ENCODE measurements at places on chromosomes 3 and 15. TPM values are rescaled to one million over a fixed set of nuclear protein-coding genes. Genes with fewer than 3 reads are reported as not detected.

- DNase-seq: no peak
Measured at GRCh38 chr15:51274956-51275355, 63.4 kb downstream of the CYP19A1 start.

GRCh38 chr3:16319307-16319706 is 54.3 kb downstream of the OXNAD1 start:
- DNase-seq: peak; percentile 73

- no peak for DNase-seq
Measured at GRCh38 chr15:34773917-34774316, 19.1 kb upstream of the GJD2 start.

DNA sequence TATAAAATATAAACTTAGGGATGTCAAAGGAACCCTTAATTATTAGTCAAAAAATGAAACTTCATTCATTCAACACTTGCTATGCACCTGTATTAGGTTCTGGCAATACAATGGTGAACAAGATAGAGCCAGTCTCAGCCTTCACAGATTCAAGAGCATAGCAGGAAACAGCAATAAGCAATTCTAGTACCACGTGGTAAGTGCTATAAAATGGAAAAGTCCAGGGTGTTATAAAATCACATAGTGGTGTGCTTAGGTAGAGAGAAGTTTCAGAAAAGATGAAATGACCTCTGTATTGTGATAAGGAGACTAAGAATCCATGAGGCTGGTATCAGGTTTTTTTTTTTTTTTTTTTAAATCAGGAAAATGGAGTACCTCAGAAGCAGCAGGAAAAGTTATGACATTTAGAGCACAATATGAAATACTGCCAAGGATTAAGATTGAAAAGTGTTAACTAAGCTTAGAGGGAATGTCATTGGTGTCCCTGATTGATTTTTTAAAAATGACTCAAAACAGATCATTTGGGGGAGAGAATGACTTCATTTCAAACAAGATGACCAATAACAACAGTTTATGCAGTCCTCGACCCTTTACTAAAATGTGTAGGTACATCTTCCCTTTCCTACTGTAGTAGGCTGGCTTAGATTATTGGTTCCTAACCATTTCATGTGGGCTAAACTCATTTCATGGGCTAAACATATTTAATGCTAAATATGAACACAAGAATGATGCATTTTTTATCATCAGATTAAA is 5.0 kb downstream of the TOMM70 start:
- no peak for DNase-seq

- DNase-seq: no peak
Measured at GRCh38 chr15:71705151-71705550, 105.2 kb upstream of the NR2E3 start.

DNA sequence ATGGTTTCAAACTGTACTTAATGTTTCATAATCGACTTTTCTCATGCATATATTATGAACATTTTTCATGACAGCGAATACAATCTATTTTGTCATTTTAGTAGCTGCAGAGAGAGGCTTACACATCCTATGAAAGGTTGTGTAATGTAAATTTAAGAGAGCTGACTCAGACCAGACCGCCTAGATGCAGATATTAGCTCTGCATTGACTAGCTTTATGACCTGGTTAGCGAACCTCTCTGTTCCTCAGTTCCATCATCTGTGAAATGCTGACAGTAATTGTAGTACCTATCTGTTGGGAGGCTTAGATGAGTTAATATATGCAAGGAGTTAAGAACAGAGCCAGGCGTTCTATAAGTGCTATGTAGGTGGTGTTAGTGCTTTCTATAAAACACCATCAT is 116.2 kb upstream of the RASGRP1 start:
- no peak for DNase-seq

- DNase-seq: no peak
Measured at GRCh38 chr3:155079468-155079745, 712 bp upstream of the MME start.

- no peak for DNase-seq
Measured at GRCh38 chr3:89217148-89217685, 109.8 kb downstream of the EPHA3 start.

GRCh38 chr3:122415762-122416654 is at the start of gene WDR5B:
Gene WDR5B (minus strand): TSS chr3:122416062. CDS start chr3:122415528, 534 bp downstream.
- DNase-seq: peak; percentile 97

- no peak for DNase-seq
Measured at GRCh38 chr3:33758864-33759263, 39.6 kb upstream of the PDCD6IP start.

GRCh38 chr3:184011937-184012889 is 5.5 kb downstream of the ABCC5 start:
- DNase-seq: no peak

- no peak for DNase-seq
Measured at GRCh38 chr3:143207338-143207961, 87.9 kb downstream of the CHST2 start.

- no peak for DNase-seq
Measured at GRCh38 chr15:68504681-68505170, 72.8 kb upstream of the ITGA11 start.

- DNase-seq: no peak
Measured at GRCh38 chr3:183259087-183259486, 6.0 kb downstream of the B3GNT5 start.

DNA sequence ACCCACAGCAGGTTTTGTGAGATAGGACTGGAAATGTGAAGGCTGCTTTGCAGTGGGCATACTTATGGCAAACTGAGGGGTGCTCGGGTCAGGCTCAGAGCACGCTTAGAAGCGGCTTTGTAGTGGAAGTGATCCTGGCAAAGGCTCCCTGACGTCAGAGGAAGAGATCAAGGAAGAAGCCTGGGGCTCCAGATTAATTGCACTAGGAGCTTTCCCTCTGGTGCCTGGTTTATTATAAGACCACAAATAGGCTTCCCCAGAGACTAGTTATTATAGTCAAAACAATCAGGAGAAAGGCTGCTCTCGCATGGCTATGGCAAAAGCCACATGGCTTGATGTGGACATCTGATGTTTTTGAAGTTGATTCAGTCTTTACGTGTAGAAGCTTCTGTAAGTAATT is 515.1 kb downstream of the GABRG3 start:
- no peak for DNase-seq

DNA sequence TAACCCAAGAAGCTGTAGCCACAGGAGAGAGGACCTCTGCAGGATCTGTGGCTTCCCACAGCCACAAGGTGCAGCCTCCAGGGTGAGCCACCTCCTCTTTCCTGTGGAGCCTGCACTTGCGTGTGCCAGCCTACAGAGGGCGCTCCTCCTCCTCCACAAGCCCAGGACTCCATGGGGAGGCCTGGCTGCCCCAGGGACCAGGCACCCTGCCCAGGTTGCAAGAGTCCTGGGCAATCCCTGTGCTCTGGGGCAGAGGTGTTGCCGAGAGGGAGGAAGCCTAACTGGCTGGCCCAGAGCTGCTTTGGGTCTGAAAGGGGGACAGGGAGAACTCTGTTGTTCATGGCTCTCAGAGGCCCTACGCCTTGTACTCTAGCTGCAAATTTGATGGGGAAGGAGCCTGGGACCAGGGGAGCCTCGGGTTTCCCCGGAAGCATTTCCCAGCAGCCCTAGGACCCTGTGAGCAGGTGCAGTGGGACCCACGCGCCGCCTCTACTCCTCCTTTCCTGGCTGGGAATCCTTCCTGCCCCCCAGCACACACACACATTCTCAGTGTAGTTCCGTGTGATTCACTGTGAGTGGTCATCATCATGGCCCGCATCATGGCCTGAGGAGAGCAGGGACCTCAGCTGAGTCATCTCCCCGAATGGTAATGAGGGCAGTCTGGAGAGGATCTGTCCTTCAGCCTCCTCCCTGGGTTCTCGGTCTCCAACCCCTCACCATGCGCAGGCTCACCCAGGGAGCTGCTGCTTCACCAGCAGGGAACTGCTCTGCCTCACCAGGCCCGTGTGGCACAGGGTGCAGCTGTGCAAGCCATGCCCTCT is 24.3 kb downstream of the TBC1D21 start:
- DNase-seq: peak; percentile 27

DNA sequence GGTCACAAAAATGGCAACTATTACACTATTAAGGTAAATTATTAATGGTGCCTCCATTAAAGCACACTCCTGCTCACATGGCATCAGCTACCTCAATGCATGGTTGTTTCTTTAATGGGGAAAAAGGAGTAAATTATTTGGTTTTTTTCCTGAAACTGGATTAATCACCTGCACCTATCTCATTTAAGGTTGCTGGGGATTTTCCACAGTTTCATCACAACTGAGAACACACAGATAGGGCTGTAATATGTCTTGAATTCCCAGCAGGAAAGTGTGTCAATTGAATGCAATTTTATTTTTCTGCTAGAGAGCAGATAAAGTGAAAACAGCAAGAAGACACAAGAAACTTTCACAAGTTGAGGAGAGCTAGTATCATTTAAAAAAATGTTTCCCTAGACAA is 36.4 kb downstream of the RFTN1 start:
- DNase-seq: no peak

- no peak for DNase-seq
Measured at GRCh38 chr3:186789554-186790260, 6.3 kb downstream of the EIF4A2 start.

Gene ZNF501
- 0.65 TPM for total RNA-seq

Gene EPHB3
- total RNA-seq: 1.1 TPM

Gene ANKRD63
- total RNA-seq: not detected

Gene ADPRH
- 1.5 TPM for total RNA-seq

Gene CKMT1A
- total RNA-seq: 0.16 TPM

Gene CLCN2
- total RNA-seq: 5.3 TPM

Gene STRIT1
- not detected for total RNA-seq

Gene PROS1
- 0.32 TPM for total RNA-seq

Gene C3orf62
- 12.8 TPM for total RNA-seq

Gene TMEM42
- total RNA-seq: 25.6 TPM

Gene TLR9
- total RNA-seq: 2.5 TPM

Gene NGRN
- 45.5 TPM for total RNA-seq

Gene SERPINI2
- total RNA-seq: 0.13 TPM

Gene DISP2
- 0.05 TPM for total RNA-seq
